CD8-positive, alpha-beta memory T cell (primary cell): ENCODE measurements at places on chromosomes 7 and 10.
A peak's percentile ranks its signal among the peaks of the same experiment; 100 is the strongest.

- no peak for DNase-seq
These were observed 44.2 kb downstream of the GLRX3 start for GRCh38 chr10:130180416-130180815.

GRCh38 chr10:130326954-130327353 is 190.8 kb downstream of the GLRX3 start:
- no peak for DNase-seq

DNA sequence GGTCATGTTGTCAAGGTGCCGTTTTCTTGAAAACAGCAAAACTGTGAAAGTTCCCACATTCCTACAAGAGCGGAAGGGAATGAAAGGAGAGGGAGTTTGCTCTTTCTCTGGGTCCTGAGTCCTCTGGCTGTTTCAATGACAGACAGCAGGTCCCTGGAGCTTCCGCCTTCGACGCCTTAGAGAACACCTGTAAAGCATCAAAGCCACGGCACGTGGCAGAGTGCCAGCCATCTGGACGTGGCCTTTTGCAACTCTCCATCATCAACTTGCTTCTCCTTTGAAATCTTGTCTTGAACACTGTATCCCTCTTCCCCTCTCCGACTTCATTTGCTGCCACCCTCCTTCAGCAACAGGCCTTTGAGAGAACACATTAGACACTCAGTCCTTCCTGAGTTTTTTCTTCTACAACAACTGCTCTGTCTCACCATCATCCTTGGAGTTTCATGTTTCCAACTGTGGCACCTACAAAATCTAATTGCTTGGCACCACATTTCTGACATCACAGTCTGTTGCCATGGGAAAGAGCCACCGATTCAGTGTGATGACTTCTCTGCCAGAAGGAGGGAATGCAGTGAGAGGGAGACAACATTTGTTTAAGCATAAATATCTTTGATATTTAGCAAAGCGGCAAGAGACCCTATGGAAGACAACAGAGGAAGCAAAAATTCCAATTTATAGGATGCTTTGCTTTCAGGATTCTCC is 204.9 kb upstream of the PTER start:
- no peak for DNase-seq

DNA sequence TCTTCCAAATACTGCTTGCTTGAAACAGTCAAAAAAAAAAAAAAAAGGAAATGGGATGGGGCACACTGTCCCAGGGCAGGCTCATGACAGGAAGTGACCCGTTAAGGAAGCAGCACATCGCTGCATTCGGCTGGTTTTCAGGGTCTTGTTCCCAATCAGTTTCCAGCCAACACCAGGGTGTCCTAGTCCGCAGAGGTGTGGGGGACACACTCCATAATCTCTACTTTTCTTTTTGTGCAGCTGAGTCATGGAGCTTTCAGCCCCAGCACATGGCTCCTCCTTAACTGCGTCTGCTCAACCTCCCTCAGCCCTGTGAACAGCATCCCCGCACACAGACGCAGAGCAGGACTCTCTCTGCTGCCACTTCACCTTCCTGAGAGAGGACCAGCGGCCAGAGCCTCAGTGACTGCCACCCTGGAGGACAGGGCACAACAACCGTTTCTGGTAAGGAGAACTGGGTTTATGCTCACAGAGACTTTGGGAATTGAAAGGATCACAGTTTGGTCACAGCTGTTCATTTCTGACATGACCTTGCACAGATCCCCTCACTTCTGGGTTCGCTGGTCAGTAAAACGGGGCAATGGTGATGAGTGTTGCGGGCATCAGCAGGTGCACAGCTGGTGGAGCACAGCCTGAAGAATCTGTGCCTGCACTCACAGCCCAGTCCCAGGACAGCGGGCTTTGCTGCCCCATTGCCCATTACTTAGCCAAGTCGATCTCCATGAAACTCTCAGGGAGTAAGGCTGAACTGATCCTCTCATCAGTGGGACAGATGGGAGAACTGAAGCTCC is at the start of gene GIMAP5:
Gene GIMAP5, plus strand, starts transcription at position 154 of the 791 bp plus-strand sequence. CDS start 3,467 bp downstream, outside the sequence.
- peak; percentile 31 for DNase-seq

DNA sequence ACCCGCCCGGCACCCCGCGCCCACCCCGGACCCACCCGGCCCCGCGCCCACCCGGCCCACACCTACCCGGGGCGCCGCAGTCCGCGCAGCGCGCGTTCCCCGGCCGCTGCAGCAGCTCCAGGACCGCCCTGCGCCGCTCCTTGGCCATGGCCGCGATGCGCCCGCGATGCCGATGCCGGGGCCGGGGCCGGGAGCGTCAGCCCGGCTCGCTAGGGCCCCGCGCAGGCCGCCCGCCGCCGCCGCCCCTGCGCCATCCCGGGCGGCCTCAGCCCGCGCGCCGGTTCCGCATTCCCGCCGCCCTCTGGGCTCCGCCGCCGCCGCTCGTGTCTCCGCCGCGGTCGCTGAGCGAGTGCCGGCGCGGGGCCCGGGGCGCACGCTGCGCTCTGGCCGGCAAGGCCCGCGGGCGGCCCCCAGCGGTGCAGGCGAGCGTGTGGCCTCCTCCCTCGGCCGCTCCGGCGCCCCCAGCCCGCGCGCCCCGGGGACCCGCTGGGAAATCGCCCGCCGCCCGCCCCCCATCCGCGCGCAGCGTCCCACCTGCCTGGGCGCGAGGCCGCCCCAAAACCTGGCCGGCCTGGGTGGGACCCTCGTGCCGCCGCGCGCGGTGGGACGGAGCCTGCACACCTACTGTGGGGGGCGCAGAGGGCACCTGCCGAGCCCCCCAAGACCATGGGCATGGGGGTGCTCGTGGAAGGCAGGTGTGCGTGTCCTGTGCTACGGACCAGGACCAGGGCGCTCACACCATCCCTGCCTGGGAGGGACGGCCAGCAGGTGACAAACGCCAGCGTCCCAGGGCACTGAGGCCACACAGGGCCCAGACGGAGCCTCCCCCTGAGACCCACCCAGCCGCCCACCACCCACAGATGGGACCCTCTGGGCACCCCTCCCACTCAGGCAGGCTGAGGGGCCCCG is at the start of gene ADAP1:
Gene ADAP1, minus strand, starts transcription at position 351 of the 909 bp plus-strand sequence. Its CDS starts 203 bp downstream, at position 148.
- peak; percentile 62 for DNase-seq

GRCh38 chr7:11294965-11295364 is 321.3 kb downstream of the PHF14 start:
- DNase-seq: no peak

- no peak for DNase-seq
These were observed 180.0 kb downstream of the PDE1C start for GRCh38 chr7:31890198-31890597.

- DNase-seq: no peak
These were observed 165.3 kb downstream of the PAXIP1 start for GRCh38 chr7:154837622-154838021.

DNA sequence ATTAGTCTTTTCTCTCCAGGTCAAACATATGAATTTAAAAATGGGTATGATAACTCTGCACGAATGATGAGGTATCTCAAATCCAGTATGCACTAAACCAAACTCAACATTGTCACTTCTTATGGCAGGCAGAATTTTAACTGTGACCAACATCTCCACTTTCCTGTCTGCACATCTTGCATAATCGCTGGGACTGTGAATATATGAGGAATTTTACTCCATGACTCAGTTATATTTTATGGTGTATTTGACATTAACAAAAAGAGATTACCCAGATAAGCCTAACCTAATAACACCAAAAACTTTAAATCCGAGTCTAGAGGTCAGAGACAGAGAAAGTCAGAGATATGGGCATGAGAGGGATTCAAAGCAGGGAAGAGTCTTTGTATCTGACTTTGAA is 454.5 kb upstream of the SEMA3D start:
- no peak for DNase-seq

DNA sequence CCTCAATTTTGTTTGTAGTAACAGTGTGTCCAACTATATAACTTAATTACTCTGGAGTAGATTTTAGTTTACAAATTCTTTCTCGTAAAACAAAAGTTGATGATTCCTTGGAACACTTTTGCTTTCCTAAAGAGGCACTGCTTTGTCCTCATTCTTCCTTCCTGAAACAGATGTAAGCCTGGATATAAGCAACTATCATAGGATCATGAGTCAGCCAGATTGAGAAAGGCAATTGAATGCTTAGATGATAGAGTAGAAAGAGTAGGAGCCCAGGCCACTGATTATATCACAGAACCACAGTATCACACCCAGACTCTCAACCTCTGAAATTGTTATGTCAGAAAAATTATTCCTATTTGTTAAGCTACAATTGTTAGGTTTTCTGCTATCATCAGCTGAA is 69.9 kb downstream of the TMEM106B start:
- DNase-seq: no peak

DNA sequence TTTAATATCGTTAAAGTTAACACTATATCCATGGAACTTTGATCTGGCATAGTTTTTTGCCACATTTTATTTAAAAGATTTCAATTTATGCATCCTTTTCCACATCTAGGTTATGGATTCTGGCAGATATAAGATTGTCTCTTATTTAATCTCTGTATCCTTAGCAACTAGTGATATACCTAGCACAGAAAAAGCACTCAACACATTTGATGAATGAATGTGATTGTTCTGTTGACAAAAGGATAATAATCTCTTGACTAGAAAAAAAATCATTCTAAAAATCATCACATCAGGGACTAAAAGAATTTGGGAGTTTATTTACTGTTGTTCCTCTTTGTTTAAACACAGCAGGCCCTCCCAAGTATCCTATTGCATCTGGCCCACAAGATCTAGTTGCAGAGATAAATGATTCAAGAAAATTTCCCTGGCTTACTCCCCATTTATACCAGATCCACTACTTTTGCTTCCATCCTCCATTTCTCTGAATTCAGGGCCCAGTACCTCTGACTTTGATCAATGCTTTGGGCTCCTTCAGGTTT is 84.0 kb upstream of the C1GALT1 start:
- no peak for DNase-seq

DNA sequence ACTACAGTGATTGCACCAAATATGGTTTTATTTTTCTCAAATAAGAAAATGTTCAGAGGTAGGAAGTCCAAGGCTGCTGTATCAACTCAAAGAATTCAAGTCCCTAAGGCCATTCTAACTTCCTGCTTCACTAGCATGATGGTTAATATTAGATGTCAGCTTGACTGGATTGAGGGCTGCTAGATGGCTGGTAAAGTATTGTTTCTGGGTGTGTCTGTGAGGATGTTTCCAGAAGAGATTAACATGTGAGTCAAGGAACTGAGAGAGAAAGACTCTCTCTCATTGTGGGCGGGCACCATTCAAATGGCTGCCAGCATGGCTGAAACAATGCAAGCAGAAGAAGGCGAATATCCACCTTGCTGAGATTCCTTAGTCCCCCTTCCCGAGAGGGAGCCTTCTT is 77.4 kb upstream of the NRBF2 start:
- no peak for DNase-seq

- DNase-seq: no peak
These were observed 65.2 kb upstream of the EMX2 start for GRCh38 chr10:117477211-117477947.

- DNase-seq: no peak
These were observed 239.7 kb upstream of the MKLN1 start for GRCh38 chr7:131087756-131088658.

DNA sequence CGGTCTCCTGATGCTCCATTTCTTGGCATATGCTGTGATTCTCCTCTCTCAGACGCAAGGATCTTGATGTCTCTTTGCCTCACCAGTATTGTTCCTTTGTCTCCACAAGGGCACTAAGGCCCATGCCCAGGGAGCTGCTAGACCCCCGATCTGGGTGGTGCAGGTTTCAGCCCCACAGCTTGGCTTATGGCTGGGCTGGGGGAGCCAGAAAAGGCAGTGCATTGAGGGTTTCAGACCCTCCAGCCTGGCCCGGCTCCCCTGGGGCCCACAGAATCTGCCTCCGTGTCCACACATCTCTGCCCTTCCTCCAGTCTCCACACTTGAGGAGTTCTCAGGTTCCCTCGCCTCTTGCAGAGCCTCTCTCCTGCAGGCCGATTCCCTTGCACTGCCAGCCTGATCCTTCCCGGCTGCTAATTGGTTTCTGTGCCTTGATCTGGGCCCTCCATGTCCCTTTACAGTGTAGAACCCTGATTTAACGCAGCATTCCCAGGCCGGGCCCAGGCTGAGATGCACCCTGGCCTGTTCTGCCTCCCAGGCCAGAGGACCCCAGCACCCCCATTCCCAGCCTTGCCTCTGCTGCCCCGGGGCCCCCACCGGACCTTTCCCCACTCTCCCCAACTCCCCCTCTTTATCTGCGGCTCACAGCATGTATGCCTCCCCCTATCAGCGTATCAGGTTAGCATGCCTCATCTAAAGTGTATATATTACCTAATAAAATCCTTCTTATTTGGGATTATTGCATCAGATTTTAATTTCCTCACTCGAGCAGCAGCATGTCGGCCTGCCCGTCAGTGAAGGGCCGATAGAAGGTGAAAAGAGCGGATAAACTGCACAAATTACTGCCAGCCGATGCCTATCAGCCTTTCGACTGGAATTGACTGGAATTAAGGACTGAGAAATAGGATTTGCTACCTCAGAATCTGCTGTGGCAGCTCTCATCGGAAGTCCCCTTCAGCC is 145.7 kb downstream of the C10orf105 start:
- no peak for DNase-seq

DNA sequence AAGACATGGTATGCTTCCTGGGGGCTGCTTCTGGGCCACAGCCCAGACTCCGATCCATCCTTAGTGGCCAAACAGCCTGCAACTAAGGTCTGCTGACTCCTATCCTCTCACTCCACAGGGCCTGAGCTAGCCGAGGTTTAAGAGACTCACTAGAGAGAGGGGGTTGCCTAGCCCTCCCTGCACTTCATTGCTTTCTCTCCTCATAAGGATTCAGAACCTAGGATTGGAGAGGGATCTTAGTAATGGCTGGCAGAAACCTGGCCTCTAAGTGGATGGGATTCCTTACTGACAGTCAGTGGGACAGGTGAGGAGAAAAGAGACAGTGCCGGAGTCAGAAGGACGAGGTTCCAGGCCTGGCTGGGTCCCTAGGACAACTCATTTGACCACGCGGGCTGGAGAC is 8.2 kb upstream of the DDIT4 start:
- no peak for DNase-seq

GRCh38 chr7:140476698-140477261 is 2.5 kb downstream of the MKRN1 start:
- no peak for DNase-seq

DNA sequence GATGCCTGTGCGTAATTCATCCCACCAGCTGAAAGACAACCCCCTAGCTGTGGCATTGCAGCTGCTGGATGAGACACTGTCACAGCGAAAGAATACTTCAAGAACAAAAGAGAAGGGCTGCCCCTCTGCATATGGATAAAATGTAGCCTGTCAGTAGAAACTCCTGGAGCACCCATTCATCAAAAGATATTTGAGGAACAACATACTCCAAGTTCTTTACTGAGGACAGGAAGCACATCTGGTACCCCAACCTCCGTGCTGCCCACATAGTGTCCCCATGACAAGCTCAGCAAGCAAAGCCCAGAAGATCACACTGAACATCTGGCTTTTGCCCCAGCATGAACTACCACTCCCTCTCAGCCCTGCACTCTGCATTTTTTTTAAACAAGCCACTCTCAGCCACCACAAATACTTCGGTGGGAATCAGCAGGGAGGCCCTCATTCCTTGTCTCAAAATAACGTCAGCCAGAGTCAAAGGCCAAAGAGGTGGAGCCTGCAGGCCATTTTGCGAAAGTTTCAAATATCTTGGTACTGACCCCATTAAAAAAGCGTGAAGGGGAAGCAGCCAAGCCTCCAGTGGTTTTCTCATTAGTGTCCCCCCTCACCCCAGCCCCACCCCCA is 1.7 kb downstream of the CREB3L2 start:
- no peak for DNase-seq
